ENCODE measurements at places on chromosomes 2 and 18.

DNA sequence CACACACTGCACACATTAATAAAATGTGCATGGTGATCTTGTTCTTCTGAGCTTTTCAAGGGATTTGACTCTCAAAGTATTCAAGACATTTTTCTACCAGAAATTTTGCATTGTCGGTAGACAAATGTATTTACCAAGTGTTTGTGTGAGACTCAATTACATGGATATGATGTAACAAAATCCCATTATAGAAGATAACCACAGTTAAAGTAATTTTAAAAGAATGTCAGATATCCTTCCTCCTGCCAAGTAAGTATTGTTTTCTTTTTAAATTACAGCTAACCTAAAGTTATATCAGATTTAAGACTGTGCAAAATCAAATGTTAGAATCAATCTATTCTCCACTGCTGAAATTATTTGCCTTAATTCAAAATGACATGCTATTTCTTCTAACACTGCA is 1344.5 kb upstream of the CHAC2 start:
- DNase-seq = no peak

GRCh38 chr18:69658103-69658502 is 257.4 kb downstream of the DOK6 start:
- DNase-seq = no peak

DNA sequence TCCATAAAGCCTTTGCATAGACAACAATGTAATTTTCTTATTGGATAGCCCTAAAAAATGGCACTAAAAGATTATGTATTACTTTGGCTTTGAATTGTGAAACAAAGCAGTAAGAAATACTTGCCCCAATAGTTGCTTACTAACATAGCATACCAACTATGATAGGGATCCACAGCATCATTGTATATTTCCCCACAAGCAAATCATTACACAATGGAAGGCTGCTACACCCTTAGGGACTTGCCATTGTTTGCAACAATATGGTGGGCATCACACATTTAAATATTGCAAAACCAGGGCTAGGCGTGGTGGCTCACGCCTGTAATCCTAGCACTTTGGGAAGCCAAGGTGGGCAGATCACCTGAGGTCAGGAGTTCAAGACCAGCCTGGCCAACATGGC is 74.4 kb downstream of the CACNB4 start:
- DNase-seq = no peak

GRCh38 chr2:69177063-69177771 is 164.2 kb downstream of the ANTXR1 start:
- DNase-seq = no peak

DNA sequence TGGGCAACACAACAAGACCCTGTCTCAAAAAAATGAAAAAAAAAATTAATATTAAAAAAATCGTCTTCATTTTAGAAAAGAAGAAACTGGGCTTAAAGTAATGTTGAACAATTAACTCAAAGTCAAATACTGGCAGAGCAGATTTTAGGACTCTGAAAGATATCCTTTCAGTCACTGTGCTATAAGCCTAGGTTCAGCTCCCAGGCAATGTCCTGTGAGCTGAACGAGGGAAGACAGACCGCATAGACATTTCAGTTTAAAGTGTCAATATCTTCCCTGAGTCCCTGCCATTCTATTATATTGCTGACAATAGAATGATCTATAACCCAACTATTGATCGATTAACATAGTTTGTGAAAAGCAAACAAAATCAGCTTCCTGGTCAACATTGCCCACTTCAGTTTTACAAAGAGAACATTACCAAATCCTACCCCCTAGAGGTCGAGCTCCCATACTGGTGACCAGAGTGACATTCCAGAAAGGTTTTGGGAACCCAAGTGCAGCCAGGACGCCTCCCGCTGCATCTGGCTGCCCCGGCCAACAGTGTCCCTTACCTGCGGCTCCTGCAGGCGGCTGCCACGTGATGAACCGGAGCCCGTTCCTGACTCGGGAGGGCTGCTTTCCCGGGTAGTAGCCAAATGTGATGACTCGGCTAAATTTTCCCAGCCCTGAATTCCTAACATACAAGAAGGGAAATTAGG is 639 bp downstream of the MRO start:
- no peak for DNase-seq

- DNase-seq = no peak
These were observed 477.5 kb upstream of the SPHKAP start for GRCh38 chr2:228658998-228659397.

DNA sequence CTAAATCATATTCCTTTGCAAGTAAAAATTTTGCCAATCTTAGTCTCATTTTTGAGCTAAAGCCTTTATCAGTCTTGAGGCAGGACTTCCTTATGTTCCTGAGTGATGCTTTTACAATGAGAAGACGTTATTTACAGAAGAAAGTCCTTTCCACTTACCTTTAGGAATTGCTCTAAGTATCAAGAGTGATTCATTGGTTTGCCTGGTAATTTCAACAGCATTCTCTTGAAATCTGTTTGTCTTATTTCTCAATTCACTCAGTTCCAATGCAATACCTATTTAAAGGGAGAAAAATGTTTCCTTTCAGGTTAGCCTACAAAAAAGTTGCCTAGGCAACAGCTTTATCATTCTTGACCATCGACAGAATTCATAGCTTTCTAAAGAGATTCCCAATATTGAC is 137.2 kb downstream of the LAMA1 start:
- DNase-seq = no peak

DNA sequence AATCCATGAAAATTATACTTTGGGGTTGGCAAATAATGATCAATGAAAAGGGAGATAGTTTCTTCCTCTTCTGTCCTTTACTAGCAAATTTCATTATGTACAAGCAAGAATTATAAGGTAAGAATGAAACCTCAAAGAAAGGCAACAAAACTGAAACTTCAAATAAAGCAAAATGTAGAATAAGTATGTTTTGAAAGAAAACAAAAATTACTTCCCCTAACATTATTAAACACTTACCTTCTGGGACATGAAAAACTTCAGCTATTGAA is 29.4 kb downstream of the THADA start:
- DNase-seq = no peak

- DNase-seq = no peak
These were observed 167.6 kb upstream of the SOX11 start for GRCh38 chr2:5524551-5524950.

GRCh38 chr18:34870555-34871310 is 160.6 kb downstream of the DTNA start:
- no peak for DNase-seq

- DNase-seq = no peak
These were observed 190.6 kb upstream of the SMIM21 start for GRCh38 chr18:75618146-75618545.

Measured in stimulated activated CD4-positive, alpha-beta T cell treated with anti-CD3 and anti-CD28 coated beads, Interleukin-4, amount 100 ng/mL, for 24 hours (primary cell).